ENCODE measurements at places on chromosomes 7 and 10. TPM values are rescaled to one million over a fixed set of nuclear protein-coding genes. Genes with fewer than 3 reads are reported as not detected.

LIPM gene
- not detected for total RNA-seq

TBXAS1 gene
- total RNA-seq: 4.3 TPM

DNA sequence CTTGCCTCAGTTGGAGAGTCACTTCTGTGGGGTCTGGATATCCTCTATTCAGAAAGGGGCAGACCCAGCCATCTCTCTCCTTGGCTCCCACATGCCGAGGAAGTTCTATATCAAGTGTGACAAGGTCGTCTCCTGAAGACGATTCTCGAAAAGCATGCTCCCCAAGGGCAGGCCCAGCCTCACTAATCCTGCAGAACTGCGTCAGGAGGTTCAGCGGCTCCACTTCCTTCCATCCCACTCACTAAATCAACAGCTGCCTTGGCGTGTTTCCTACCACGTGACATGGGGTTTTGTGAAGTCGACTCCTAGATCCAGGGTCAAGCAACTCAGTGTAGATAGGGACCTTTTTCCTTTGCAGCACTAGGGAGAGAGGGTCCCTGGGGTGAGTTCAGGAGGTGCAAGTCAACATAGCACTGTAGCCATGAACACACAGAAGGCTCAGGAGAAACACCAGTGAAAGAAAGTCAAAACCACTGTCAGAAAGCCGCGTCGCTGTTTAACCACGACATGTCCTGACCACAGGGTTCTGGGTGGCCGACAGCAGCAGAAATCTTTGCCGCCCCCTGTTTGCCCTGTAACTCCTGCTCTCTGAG, 156.4 kb downstream of the PRPF18 start:
- DNase-seq: no peak

CFAP46 gene
- 0.72 TPM for total RNA-seq

- DNase-seq: no peak
These were observed 55.4 kb downstream of the LANCL2 start for GRCh38 chr7:55420530-55420929.

IL6 gene
- total RNA-seq: 11.5 TPM

HIF1AN gene
- total RNA-seq: 47.1 TPM

SNX10 gene
- total RNA-seq: 2.4 TPM

DNA sequence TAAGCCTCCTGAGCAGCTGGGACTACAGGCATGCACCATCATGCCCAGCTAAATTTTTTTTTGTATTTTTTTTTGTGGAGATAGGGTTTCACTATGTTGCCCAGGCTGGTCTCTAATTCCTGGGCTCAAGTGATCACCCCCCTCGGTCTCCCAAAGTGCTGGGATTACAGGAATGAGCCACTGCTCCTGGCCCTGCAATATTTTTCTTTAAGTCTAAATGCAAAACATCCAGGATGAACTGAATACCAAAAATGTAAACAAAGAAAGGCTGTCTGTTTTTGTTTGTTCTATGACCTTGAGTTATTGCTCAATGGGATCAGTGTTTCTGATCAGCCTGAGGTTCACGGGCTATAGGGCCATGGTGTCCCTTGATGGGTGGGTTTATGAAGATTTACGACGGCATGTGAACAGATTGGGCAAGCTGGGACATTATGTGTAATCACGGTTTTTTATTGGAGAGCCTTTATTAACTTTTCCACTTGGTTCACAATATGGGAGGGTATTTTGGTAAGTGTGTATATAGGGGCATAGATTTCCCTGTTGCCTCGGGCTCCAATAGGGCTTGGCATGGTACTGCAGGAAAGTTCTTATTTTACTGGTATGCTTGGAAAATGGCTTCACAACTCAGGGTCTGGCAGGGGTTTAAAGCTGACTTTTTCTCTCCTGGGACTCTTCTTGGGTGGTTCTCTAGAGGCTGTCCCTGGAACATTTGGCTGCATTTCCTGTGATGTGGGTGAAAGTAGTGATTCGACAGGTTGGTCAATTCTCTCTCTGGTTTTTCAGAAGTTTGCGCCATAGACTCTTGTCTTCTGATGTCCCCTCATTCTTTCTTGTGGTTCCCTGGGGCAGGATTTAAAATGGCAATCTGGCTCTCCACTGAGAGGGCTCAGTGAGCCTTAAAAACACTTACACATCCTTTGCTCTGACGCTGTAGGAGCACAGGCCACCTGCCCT, 41.6 kb downstream of the MRPS33 start:
- DNase-seq: no peak

- DNase-seq: no peak
These were observed 6.0 kb upstream of the ZNRF2 start for GRCh38 chr7:30278376-30278775.

DNA sequence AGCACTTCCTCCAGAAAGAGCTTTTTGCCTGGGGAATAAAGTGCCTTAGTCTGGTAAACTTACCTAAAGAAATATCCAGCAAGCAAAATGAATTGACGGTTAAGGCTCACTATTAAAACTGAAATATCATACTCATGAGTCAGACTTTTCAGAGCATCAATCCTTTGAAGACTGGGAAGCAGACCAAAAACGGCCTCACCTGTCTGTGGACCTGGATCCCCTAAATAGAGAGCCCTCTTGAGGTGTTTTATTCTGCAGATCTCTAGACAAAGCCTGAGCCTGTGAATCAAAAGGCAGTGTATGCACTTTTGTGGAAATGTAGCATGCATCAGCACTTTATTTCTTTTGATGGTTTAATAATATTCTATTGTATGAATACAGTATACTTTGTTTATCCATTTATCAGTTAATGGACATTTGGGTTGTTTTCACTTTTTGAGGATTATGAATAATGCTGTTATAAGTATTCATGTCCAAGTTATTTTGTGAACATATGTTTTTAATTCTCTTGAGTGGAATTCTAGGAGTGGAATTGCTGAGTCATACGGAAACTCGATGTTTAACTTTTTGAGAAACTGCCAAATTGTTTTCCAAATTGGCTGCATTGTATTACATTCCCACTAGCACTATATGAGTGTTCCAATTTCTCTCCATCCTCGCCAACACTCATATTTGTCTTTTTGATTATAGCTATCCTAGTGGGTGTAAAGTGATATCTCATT, 449.0 kb upstream of the IGFBP3 start:
- DNase-seq: no peak

- DNase-seq: no peak
These were observed 53.5 kb upstream of the SVIL start for GRCh38 chr10:29688230-29688661.

STEAP2 gene
- 10.2 TPM for total RNA-seq

IDE gene
- total RNA-seq: 52.9 TPM

EPC1 gene
- total RNA-seq: 18.0 TPM

DNA sequence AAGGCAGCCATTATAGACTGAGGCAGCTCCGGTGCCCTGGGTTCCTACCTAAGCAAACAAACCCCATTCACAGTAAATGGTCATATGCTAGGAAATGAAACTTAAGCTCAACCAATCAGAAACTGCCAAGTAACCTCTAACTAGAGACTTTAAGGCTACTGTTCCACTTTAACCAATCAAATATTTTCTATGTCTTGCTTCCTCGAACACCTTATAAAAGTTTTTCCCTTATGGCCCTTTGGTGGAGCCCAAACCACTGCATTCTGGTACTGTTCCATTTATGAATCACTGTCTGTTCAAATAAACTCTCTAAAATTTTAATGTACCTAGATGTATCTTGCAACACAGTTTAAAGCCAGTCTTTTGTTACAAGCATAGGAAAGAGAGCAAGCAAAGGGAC, 361.1 kb downstream of the HGF start:
- no peak for DNase-seq

DNA sequence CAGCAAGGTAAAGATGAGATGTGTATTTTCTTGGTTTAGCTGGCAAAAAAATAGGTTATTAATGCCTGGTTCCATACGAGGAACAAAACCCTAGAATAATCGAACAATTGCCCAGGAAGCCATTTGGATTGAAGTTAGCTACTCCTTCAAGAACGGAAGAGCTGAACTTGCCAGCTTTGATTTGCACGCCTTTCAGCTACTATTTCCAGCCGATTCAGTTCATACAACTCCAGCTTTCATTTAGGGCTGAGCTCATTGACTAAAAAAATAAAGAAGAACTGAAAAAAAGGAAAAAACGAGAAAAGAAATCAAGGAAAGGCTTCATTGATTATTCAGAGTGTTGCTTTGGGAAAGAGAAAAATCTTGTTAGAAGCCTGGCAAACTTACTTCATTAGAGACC, 60.4 kb downstream of the PTN start:
- DNase-seq: no peak

DNA sequence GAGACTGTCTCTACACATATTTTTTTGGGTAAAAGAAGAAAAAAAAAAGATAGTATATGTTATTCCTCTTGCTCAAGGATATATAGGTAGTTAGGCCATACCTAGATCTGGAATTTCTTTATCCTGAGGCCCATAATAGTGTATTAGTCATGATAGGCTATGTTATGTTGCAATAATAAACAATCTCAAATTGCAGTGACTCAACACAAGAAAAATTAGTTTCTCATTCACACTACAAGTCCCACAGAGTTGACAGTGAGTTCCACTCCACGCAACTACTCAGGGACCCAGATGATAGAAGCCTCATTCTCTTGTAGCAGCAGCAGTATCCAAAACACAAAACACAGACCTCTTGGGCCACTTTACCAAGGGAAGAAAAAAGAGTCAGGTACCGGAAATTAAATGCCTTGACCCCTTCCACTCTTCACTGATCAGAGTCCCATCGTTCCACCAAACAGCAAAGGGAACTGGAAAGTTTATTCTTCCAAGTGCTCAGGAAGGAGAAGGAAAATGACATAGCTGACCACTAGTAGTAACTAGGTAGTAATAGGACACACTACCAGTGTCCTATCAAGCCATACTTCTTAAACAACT, 7.4 kb upstream of the C10orf67 start:
- DNase-seq: no peak

- DNase-seq: no peak
These were observed 428.2 kb upstream of the GALNT17 start for GRCh38 chr7:70703785-70704184.

DNA sequence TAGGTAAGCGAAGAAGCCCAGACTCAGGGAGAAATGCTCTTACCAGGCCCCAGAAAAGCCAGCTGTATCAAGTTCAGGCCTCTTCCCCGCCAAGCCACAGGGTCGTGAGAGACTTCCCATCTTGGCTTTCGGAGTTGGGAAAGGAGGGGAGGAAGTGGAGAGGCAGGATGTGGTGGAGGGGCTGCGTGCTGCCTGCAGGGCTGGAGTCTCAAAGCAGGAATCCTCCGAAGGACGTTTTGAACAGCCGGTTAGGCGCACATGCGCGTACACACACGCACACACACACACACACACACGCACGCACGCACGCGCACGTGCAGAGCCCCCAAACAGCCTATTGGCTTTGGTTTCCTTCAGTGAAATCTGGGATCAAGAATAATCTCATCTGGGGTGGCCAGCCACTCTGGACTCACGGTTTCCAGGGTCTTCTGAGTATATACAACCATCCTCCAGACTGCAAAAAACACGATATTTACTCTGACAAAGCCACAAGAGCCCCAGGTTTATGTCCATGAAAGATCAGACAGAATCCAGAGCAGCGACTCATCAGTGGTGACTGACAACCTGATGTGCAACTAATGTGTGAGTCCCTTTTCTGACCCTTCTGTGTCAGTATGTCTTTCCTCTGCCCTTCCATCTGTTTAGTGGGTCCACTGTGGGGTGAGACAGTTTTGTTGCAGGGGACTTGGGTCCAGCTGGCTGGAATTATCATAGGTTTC, 115.0 kb upstream of the ZNF438 start:
- DNase-seq: peak; percentile 60

DNA sequence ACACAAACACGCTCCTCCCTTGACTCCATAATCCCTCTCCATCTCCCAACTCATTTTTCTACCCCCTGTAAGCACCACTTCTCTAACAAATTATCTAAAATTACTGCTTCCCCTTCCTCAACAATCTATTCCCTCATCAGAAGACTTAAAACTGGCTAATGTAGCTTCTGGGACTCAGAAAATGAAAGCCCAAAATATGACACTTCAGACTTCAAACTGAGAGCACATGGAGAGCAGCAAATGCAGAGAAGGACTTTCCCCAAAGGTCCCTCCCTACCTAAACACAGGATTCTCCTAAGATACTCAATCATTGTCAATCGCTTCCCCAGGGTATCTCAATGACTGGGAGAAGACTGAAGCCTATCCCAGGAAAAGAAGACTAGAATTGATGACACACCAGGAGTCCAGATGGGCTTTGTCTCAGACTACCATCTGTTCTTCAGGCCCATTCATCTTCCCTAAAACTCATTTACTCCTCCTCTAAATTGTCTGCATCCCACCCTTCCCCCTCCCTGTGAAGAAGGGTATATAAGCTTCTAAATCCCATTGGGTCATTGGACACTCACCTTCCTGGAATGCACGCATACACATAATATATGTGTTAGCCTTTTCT, 39.2 kb downstream of the ST8SIA6 start:
- no peak for DNase-seq

DNA sequence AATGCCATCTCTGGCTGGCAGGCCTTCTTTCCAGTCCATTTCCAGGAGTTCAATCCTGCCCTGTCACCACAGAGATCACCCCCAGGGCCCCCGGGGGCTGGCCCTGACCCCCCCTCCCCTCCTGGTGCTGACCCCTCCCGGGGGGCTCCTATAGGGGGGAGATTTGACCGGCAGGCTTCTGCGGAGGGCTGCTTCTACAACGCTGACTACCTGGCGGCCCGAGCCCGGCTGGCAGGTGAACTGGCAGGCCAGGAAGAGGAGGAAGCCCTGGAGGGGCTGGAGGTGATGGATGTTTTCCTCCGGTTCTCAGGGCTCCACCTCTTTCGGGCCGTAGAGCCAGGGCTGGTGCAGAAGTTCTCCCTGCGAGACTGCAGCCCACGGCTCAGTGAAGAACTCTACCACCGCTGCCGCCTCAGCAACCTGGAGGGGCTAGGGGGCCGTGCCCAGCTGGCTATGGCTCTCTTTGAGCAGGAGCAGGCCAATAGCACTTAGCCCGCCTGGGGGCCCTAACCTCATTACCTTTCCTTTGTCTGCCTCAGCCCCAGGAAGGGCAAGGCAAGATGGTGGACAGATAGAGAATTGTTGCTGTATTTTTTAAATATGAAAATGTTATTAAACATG, 6.0 kb downstream of the CHPF2 start:
- DNase-seq: no peak

MUC12 gene
- not detected for total RNA-seq

GRCh38 chr10:85666102-85666501, 700.5 kb downstream of the GRID1 start:
- no peak for DNase-seq

DNA sequence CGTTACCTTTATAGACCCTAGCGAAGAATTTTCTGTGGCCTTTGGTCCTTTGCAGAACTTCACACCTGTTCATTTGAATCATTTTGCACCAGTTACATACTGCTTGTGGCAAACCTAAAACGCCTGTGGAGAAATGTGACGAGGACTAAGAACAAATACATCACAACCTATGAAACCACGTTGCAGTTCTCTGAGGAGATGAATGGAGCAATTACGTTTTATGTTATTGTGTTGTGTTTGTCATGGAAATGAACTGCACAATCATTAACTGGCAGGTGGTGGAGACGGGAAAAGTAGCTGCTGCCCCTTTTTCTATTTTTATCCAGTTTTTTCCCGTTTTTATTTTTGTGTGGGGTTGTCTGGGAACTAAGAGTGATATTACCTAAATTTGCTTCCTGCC, 505.5 kb downstream of the SDK1 start:
- DNase-seq: no peak

GRCh38 chr7:96235281-96235680, 86.6 kb downstream of the SLC25A13 start:
- DNase-seq: no peak
